Fibroblast of upper back skin (primary cell): ENCODE measurements at places on chromosomes 5 and 9.
A peak's percentile ranks its signal among the peaks of the same experiment; 100 is the strongest.

DNA sequence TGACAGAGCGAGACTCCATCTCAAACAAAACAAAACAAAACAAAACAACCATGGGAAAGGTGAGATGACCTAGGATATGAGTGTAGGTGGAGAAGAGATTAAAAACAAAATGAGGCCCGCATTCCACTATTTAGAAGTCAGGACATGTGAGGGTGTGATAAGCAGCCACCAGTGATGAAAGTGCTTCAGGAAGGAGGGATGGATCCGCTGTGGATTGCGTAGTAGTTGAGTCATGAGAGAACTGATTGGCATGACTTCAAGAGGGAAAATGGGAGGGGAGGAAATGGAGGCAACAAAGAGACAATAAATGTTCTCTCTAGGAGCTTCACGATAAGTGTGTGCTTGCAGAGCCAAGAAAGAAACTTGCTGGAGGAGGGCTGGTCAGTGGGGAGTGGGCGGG, 367.6 kb downstream of the ARL15 start:
- peak; percentile 65 for DNase-seq

- no peak for DNase-seq
These were observed 65.5 kb downstream of the MCTP1 start for GRCh38 chr5:95219411-95219810.

DNA sequence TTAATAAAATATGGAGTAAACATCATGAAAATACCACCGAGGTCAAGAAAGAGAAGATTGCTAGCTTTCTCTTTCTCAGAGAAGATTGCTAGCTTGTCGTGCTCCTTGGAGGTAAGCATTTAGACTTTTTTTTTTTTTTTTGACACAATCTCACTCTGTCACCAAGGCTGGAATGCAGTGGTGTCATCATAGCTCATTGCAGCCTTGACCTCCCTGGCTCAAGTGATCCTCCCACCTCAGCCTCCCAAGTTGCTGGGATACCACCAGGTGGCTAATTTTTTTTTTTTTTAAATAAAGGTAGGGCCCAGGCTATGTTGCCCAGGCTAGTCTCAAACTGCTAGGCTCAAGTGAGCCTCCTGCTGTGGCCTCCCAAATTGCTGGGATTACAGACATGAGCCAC, 26.3 kb upstream of the CPLANE1 start:
- DNase-seq: no peak

DNA sequence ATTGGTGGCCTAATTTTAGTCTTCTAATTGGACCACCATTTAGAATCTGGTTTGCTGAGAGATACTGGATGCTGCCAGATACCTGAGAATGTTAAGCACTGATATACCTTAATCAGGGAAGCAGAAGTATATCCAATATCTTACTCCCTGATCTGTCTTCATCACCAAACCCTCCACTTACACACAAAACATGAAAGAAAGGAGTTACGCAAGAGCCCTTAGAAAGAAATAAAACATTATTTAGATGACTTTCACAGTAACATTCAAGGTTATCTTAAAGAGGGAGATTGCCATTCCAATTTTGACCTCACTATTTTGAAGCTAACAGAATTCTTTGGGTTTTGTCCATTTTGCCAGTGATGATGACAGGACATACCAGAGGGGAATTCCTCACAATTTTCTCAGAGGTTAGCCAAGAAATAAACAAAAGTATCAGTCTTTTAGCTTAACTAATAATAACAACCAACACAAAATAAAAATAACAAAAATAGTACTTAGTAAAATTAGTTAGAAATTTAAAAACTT, 496.1 kb downstream of the NFIB start:
- DNase-seq: peak; percentile 25

GRCh38 chr5:134846641-134846960, 833 bp downstream of the C5orf24 start:
- DNase-seq: no peak

- no peak for DNase-seq
These were observed 558.0 kb downstream of the EBF1 start for GRCh38 chr5:158541536-158542297.

GRCh38 chr9:109442716-109443115, 55.4 kb downstream of the PTPN3 start:
- DNase-seq: no peak

- no peak for DNase-seq
These were observed 47.8 kb upstream of the IRX4 start for GRCh38 chr5:1930501-1930879.

- no peak for DNase-seq
These were observed 26.0 kb downstream of the DDX4 start for GRCh38 chr5:55763746-55764420.

- DNase-seq: peak; percentile 89
These were observed 82.7 kb downstream of the DROSHA start for GRCh38 chr5:31449174-31449573.

GRCh38 chr9:111615928-111616327, 15.2 kb upstream of the DNAJC25 start:
- peak; percentile 27 for DNase-seq

DNA sequence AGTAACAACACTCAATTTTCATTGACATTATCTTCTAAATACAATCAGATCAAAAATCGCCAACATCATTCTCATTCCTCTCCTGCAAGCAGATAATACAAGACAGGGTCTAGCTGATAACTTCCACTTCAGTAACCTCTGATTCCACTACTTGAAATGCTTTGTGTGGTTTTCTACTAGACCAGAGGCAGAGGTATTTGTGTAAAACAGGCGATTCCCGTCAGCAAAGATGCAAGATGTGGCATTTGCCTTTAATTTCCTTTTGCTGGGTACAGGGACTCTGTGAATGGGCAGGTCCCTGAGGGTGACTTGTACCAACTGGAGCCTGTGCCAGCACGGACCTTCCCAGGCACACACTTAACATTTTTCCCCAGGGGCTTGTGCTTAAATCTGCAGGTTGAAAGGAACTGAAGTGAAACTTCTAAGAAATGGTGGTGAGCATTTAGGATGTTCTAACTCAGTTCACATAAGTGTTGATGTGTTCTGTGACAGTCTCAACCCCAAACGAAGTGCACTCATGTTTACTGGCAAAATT, 625.5 kb upstream of the WWC1 start:
- no peak for DNase-seq

- DNase-seq: peak; percentile 40
These were observed 42.1 kb downstream of the NADK2 start for GRCh38 chr5:36199620-36200019.

DNA sequence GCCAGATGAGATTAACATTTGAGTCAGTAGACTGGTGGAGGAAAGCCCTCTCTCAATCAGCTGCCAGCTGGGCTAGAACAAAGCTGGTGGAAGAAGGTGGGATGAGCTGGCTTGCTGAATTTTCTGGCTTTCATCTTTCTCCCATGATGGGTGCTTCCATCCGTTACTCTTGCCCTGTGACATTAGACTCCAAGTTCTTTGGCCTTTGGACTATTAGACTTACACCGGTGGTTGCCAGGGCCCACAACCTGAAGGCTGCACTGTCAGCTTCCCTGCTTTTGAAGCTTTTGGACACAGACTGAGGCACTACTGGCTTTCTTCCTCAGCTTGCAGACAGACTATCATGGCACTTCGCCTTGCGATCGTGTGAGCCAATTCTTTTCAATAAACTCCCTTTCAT, 642.7 kb downstream of the TAF11L14 start:
- no peak for DNase-seq

- no peak for DNase-seq
These were observed 16.2 kb downstream of the SLC25A48 start for GRCh38 chr5:135850671-135851070.

- no peak for DNase-seq
These were observed 1578.8 kb upstream of the WWC1 start for GRCh38 chr5:166712447-166713185.

- no peak for DNase-seq
These were observed 28.3 kb downstream of the TDRD7 start for GRCh38 chr9:97440160-97440559.

GRCh38 chr9:121486043-121486442, 13.6 kb downstream of the GGTA1 start:
- DNase-seq: no peak
